ENCODE measurements at places on chromosomes 13 and 19.

DNA sequence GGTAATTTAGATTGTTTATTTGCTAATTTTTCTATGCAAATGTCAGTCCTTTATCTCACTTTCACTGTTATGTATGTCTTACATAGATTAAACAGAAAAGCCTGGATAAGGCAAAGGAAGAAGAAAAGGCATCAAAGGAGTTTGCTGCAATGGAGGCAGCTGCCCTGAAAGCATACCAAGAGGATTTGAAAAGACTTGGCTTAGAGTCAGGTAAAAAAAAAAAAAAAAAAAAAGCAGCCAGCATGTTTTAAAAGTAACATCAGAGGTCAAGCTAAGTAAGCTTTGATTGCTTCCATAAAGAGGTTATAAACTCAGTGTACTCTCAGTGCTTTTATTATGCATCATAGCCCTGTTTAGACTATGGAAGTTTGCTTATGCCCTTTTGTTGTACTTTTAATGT, 3.8 kb downstream of the WBP4 start:
- no peak for DNase-seq

GRCh38 chr13:49855930-49856329, 63.4 kb upstream of the KPNA3 start:
- no peak for DNase-seq

DNA sequence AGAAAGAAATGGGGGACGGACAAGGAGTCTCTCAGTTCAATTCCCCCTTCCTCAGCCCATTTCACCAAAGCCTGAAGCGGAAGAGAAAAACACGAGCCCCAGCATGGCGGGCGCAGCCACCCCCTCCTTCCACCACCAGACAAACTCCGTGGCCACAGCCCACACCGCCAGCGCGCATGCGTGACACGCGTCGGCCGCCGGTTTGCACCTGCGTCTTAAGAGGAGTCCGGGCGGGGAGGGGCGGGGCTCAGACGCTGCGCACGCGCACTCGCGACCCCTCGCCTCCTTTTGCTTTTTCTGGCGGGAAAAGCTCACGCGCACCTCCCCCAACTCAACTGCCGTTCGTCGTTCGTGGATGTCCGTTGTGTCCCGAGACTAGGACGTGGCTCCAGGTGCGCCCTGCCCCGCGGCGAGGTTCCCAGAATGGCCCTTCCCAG, at the start of gene KASH5:
Gene KASH5, plus strand, starts transcription at position 314 of the 437 bp plus-strand sequence. CDS start 2,635 bp downstream, outside the sequence.
- DNase-seq: peak; percentile 92

- DNase-seq: no peak
Measured at GRCh38 chr13:37663724-37664123, 65.2 kb upstream of the POSTN start.

DNA sequence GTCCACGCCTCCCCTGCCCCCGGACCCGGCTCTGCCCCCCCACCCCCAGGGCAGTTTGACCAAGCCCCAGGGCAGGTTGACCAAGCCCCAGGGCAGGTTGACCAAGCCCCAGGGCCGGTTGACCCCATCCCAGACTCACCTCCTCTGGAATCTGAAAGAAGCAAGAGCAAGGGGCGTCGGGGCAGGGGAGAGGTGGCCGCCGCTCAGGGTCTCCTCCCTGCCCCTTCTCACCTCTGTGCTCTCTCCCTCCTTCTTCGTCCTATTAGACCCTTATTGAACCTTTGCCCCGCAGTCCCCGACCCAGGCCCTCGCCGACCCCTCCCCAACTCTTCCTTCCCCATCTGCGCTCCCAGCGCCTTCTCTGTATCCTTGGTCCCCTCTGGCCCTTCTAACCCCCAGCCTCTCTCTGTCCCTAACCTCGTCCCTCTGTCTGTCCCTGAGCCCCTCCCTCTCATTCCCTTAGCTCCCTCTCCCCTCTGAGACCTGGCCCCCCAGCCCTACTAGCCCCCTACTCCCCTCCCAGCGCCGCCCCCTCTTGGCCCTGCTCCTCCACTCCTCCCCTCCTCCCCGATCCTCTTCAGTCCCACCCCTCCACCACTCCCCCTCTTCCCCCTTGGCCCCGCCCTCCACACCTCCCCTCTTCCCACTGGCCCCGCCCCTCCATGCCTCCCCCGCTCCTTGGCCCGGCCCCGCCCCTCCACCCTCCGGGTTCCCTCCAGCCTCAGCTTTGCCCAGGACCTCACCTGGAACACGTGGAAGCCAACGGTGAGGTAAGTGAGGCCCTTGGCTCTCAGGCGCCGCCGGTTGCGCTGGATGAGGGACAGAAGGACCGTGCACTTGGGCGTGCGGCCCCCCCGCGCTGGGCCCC, 7.6 kb downstream of the CAPN12 start:
- DNase-seq: peak; percentile 82

DNA sequence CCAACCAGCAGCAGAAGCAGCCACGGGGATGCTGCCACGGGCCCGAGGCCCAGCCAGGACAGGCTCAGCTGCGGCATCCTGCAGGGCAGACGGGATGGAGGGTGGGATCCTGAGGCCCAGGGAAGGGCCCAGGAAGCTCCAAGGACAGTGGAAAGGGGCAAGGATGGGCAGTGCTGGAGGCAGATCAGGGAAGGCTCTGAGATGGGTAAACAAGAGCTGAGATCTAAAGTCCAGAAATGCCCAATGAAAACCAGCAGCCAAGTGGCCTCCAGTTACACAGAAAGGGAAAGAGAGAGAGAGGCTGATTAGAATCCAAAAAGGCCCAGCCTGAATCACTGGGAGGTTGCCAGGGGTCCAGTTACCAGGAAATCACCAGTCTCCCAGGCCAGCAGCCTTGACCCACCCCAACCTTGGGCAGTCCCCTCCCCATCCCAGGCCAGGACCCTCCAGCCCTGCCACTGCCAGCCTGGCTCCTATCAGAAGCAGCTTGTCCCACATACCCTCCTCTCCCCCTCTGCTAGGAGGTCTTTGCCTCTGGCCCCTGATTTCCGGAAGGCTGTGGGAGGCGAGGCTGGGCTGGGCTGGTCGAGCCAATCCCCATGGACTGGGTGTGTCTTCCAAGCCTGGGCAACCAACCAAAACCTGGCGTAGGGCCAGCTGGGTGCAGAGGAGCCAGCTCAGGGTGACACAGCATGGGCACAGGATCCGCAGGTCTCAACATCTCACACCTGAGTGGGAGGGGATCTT, at the start of gene CYP4F11:
Gene CYP4F11, minus strand, starts transcription at position 198 of the 747 bp plus-strand sequence. Its CDS starts 121 bp downstream, at position 77.
- no peak for DNase-seq

DNA sequence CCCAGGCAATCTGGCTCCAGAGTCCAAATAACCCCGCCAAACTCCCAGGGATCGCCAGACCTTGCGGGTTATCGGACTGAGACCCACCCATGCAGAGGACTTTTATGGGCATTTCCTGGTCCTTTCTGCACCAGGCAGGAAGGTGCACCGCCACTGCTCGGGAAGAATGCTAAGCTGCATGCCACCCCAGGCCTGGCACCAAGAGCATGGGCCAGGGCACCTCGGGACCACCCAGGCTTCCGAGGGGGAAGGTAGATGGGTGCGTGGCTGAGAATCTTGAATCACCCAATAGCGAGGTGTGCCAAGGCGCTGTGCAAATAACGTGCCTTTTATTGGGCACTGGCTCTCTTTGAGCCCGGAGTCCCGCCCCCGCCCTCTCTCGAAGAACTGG, 422 bp upstream of the ZNF575 start:
- no peak for DNase-seq

GRCh38 chr13:105894697-105895096, 640.8 kb downstream of the EFNB2 start:
- no peak for DNase-seq

DNA sequence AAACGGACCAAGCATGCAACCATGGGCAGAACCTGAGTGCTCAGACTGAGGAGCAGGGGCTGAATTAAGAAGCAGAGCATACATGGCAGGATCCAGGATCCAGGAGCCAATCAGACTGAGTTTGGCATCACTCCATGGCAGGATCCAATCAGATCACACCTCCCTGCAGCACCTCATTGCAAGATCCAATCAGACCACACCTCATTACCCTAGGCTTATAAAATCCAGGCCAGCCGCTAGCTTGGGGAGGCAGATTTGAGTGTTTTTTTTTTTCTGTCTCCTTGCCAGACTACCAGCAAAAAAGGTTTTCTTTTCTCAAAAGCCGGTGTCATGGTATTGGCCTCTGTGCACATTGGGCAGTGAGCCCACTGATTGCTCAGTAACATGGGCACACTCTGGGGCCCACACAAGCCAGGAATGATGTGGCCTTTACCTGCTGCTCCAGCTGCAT, 127.9 kb upstream of the GJB6 start:
- no peak for DNase-seq

- peak; percentile 67 for DNase-seq
Measured at GRCh38 chr19:4077800-4078684, 11.3 kb upstream of the ZBTB7A start.

GRCh38 chr13:98450026-98450425, 126.9 kb downstream of the STK24 start:
- no peak for DNase-seq

GRCh38 chr13:35356572-35356971, 119.9 kb downstream of the MAB21L1 start:
- no peak for DNase-seq

- DNase-seq: peak; percentile 36
Measured at GRCh38 chr19:12112701-12113100, 27.4 kb downstream of the ZNF20 start.

GRCh38 chr19:46288896-46289588, 7.8 kb upstream of the HIF3A start:
- no peak for DNase-seq

DNA sequence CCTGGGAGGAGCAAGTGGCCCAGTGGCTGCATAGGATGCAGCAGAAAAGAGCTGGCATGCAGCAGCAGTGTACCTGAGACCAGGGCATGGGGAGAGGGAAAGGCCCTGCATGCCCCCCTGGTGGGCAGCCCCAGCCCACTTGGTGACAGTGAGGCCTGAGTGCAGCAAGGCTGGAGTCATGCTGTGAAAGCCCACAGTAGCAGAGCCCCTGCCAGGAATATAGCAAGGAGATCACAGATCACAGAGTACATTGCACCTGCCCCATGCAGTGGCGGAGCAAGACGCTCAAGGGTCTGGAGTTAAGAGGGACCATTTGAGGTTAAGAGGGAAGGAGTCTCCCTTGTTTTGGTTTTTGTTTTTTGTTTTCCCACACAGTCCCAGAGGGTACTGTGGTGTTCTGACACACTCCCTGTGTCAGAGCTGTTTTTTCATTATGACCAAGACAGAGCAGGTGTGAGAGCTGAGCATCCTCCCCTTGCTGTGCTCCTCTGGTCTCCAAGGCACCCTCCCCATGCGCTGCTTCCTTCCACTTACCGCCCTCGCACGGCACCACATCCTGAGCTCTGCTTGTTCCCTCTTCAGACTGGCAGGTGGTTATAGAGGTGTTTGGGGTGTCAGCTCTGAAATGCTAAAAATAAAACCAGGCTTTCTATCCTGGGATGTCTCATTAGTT, 85.0 kb upstream of the UBL3 start:
- DNase-seq: peak; percentile 83

DNA sequence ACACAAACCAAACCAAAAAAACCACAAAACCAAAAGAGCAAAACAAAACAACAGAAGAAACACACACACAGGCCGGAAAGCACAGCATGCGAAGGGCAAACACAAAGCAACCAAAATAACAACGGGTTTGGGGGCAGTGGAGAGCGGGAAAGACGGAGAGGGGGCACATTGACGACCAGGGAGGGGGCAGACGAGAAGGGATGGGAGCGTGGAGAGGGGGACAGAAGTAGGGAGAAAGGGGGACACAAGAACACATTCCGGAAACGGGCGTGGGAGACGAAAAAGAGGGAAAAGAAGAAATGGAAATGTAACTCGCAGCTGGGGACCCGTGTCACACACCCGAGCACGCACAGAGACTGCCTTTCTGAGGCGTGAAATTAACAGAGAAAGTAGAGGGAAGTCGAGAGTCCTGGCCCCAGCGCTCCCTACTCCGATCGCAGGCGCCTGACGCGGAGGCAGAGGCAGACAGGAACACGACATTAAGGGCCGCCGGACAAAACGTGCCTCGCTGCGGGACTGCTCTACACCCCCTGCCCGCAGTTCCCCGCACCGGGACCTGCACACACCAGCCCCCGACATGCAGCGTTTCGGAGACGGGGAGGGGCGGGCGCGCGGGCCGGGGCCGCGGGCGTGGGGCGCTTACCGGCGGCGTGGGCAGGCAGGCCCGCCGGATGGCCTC, 652 bp downstream of the POU4F1 start:
- peak; percentile 35 for DNase-seq
